Effector CD8-positive, alpha-beta T cell (primary cell): ENCODE measurements at places on chromosomes 1 and 21.

GRCh38 chr1:198498881-198499280, 41.6 kb downstream of the ATP6V1G3 start:
- no peak for DNase-seq

DNA sequence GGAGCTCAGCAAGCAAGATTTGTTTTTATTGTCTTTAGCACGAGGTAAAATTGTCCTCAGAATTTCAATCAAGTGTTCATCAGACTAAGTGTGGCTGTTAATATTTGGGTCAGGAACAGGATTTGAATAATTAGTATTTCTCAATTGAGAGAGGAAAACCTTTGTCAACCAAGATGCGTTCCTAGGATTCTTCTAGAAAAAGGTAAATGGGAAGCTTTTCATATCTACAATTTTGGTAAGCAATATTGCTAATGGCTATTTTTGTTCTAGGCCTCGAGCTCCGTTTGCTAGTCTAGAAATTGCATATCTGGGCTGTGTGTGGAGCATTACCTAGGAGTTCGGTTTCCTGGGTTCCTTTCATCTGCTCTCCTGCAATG, 4.1 kb upstream of the PIGV start:
- no peak for DNase-seq

- DNase-seq, result no peak
Measured at GRCh38 chr1:172084876-172085275, 243.6 kb downstream of the DNM3 start.

- DNase-seq, result no peak
Measured at GRCh38 chr1:157496121-157496526, 56.2 kb downstream of the FCRL5 start.

- no peak for DNase-seq
Measured at GRCh38 chr1:228283476-228284147, 75.8 kb downstream of the OBSCN start.

- DNase-seq, result no peak
Measured at GRCh38 chr1:39671433-39671792, 494 bp downstream of the NT5C1A start.

DNA sequence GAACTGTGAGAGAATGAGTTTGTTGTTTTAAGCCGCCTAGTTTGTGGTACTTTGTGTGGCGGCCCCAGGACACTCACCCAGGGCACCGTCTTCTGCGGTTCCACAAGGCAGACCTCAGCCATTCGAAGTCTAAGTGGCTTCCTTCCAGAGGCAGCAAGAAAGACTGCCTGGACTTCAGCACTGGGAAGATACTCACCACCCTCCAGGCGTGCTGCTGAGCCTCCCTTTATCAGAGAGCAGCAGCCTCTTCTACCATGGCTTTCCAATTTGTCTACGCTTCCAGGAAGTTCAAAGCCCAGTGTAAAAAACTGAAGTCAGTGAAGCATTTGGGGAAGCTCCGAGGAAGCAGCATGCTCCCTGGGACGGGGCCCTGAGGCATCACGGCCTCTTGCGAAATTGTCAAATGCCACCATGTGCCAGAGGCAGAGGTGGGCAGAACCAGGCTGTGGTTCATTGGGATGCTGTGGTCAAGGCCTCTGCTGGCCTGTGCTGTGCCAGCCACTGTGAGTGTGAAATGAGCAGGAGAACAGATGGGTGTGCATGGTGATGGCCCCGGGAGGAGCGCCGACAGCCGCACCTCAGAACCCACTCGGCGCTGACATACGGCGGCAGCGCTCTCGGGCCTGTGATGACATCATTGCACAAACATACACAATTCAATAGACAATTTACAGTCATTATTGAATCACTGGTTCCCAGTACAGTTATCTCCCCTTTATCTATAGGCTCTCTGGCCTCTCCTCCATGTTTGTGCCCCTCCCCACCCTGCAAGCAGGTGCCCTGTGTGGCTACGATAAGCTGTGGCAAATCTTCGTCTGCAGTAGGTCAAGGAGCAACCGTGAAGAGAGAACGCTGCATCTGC, 110.4 kb downstream of the PDE9A start:
- no peak for DNase-seq

GRCh38 chr1:236417336-236417735, 23.2 kb downstream of the EDARADD start:
- DNase-seq, result no peak

DNA sequence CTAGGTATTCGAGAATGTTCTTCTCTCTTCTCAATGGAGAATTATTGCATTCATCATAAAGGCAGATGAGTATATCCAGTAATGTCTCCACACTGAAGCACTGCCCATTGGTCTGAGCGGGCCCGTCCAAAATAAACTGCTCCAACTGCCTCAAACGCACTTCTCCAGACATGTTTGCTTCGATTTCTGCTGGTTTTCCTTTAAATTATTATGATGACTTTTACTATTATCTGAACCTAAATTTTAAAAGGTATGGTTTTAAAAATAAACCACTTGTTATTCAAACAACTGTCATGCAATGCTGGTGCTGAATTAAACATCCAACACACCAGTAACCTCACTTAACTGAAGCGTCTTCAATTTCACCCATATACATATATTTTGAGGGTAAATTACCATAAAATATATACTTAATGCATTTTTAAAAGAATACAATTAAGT, 1.3 kb downstream of the CDC42BPA start:
- DNase-seq, result no peak

GRCh38 chr21:42403611-42404231, at the start of gene UBASH3A:
UBASH3A (plus strand) TSS chr21:42403902; CDS start chr21:42403946, 44 bp downstream.
- DNase-seq, result peak; percentile 16

- DNase-seq, result no peak
Measured at GRCh38 chr1:54666333-54666732, 24.7 kb downstream of the MROH7 start.

GRCh38 chr1:26910343-26911160, 3.2 kb downstream of the NR0B2 start:
- no peak for DNase-seq

DNA sequence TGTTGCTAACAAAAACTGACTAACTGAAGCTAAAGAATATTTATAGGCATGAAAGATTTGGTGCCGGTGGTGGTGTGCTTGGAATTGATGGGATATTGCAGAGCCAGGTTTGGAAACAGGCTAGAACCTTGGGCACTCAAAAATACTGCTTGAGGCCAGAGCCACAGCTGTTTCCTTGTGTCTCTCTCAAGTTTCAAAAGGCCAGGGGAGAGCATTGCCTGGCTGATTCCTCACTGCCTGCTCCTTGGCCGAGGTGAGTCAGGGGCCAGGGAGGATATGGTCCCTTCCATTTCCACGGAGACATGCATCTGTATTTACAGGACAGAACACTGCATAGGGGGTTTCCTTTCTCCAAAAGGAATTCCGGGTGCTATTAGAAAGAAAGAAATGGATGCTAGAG, 36.1 kb upstream of the IVNS1ABP start:
- DNase-seq, result no peak

DNA sequence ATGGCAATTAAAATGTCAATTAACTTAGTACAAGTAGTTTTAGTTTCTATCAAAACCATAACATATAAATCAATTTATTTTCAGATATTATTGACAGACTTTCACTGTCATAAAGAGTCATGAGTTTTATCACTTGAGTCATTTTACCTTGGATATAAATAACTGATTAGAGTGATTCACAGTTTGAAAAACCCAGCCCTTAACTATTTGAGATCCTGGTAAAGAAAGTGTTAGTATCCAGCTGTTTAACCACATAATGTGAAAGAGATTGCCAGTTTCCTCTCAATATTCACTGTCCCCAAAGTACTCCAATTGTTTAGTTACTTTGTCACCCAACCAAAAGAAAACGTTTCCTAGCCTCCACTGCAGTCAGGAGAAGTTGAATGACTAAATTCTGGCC, 91.3 kb downstream of the UCHL5 start:
- DNase-seq, result no peak

GRCh38 chr1:42732126-42732680, 7.8 kb downstream of the CLDN19 start:
- DNase-seq, result no peak

GRCh38 chr1:66351913-66352312, 182.0 kb upstream of the SGIP1 start:
- no peak for DNase-seq

DNA sequence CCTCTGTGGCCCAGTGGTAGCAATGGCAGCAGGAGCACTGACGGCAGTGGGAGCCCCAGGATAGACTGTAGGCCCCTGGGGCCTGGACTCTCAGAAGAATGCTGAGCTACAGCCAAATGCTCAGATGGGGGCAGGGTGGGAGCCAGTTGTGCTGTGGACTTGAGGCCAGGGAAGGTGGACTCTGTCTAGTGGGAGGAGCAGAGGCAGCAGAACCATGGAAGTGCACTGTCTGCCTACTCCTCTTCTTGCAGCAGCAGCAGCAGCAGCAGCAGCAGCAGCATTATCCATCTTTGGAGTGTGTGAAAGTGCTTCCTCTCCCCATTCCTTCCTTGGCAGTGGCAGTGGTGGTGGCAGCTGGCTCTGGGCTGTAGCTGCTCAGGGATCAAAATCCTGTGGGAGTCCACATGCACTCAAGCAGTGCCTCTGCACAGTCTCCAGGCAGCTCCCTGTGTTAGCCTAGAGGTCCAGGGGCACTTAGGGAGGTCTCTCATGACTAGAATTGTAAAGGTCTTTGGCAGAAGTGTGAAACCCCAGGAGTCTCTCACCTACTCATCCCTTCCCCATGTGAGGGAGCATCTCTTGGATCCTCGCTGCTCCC, 917.9 kb upstream of the B3GALT2 start:
- DNase-seq, result no peak

DNA sequence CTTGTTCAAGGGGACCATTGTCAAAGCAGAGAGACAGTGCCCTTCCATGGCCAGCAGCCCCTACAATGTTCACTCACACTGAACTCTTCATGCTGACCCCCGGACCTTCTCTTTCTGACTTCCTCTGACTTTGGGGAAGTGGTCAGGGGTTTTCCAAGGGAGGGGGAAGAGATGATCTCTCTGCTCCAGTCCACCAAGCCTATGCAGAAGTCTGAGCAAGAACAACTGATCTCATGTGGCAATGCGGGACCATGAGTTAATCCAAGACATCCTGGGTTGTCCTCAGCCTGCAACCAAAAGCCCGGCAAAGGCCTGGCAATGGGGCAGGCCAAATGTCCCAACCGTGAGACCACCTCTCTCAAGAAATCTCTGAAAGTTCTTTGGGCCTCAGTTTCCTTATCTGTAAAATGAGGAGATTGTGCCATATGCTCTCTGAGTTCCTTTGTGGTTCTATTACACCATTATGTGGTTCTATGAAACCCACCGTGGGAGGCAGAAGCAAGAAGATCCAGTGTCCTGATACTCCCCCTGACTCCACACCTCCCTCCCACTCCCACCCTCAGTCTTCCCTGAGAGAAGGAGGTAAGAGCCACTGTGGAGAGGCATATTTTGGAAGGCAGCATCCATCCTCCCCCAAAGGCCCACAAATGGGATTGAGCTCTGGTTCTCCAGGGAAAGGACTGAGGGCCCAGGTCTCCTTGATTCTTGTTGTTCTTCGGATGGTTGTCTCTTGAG, 11.8 kb upstream of the ARHGEF2 start:
- DNase-seq, result no peak

DNA sequence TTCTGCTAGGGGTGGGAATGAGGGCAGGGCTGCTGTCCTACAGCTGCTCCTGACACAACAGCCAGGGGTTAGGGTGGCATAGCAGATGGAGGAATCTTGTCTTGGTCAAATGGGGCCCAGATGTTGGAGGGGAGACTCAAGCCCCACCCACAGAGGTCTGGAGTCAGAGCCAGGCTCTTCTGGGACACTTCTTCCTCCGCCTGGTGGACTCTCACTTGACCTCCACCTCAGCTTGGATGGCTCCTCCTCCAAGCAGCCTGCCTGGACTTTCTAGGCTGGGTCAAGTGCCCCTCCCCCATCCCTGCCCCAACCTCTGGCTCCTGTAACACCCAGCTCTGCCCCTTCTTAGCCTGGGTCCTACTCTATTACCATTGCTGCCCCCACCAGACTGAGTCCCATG, 35.5 kb downstream of the EPHA2 start:
- DNase-seq, result no peak

GRCh38 chr1:178397678-178398077, 99.1 kb downstream of the CLEC20A start:
- no peak for DNase-seq

DNA sequence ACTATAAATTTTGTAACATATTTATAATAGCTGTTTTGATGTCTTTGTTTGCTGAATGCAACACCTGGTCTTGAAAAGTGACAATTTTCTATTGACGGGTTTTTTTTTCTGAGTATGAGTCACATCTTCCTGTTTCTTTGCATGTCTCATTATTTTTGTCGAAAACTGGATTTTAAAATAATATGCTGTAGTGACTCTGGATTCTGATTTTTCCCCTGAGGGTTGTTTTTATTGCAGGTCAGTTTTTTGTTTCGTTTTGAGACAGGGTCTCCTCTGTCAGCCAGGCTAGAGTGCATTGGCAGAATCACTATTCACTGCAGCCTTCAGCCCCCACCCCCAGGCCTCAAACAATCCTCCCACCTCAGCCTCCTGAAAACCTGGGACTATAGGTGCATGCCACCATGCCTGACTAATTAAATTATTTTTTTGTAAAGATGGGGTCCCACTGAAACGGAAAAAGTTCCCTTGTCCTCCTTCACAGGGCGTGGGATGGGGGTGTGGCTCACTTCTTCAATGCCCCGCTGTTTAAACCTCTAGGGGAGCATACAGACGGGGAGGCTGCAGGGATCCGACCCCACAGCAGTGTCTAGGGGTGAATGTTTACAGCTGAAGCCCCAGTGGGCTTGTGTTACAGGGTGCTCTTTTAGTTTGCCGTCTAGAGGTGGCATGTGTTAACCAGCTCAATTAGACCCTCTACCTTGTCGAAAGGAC, 11.3 kb upstream of the PPIE start:
- no peak for DNase-seq

DNA sequence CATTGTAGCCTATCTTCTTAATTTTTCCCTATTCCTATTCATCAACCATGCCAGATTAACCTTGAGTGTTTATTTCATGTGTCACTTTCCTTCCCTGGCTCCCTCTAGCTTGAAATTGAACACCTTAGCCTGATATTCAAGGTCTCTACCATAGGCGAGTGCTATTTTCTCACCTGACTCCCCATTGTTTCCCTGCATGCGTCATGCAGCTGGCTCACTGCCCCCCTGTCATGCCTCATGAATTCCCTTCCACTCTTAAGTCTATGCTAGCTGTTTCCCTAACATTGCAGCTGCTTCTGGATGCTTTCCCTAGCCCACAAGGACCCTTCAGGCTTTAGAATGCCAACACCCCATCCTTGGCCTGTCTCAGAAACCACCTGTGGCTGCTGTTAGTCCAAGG, 56.7 kb upstream of the CD1D start:
- no peak for DNase-seq

DNA sequence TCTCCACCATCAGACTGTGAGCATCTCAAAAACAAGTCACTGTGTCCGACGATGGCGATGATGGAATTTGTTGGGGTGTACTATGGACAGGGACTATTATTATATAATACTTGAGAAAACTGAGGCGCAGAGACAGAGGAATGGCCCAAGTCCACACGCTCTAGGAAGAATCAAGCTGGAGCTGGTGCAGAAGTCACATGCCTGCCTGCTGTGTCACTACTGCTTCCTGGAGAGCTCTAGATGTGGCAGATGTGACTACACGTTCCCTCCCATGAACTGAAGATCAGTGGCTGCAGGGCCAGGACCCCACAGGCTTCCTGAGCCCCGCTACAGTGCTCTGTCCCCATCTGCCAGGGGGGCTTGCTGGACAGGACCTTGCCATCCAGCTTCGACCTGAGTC, 56.9 kb downstream of the TRABD2B start:
- no peak for DNase-seq
